ENCODE measurements at places on chromosomes 11 and 22.

DNA sequence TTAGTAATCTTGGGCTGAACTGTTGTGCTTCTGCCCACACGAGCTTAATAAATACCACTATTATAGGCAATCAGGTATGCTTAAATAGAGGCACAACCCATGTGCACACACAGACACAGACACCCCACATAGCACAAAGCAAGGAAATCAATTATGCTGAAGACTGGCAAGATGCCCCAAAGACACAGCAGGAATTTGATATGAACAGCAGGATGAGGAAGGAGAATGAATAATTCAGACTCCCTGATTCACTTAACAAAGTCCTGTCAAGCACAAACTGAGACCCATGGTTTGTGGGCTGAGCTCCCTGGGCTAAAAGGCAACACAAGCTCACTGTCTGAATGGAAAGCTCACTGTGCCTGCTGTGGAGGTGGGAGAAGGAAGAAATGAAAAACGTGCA lies 42.5 kb downstream of the RBFOX2 start:
- no peak for DNase-seq

DNA sequence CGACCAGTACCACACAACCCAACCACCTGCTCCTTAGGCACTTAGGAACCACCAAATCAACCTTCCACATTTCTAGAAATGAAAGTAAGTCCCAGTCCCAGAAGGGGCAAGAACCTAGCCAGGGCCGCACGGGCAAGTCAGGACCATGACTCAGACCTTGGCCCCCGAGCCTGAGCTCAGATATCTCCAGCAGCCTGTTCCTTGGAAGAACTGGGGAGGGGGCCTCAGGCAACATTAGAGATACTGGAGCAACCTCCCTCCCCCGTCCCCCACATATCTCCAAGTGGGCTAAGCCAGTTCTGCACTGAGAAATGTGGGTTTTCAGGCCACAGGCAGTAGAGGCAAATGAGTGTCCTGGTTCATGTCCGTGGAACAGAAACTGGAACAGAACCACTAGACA lies 7.7 kb downstream of the ARAP1 start:
- no peak for DNase-seq

- DNase-seq = no peak
Observed at GRCh38 chr11:130798801-130799200, 117.5 kb downstream of the SNX19 start.

DNA sequence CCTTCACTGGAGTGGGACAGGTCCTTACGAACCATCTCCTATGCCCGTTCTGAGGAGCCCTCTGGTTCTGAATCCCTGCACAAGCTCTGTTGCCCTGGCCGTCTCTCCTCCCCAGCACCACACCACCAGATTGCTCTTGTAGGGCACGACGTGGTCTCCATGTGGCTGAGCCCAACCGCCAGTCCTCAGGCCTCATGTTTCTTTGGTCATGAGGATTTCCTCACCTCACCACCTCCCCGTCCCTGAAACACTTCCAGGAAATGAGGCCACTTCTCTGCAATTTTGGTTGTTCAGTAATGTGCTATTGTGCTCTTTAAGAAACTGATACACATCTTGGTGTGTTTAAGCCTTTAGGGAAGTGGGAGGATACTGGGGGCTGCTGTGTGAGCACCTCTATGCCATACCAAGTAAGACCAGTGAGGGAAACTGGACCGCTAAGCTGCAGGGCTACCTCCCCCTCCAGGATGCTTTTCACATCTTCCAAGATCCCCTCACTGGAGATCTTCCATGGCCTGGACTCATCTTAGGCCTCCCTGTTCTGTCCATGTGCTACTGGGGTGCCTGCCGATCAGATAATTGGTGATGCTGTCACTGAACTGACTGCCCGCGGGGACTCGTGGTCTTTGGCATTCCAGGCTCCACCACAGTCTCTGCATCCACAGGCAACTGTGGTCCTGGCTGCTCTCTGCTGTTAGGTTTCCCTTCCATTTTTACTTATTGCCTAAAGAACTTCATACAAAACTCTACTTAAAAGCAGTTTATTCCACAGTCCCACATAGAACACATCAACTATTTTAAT lies 21.9 kb downstream of the DRICH1 start:
- DNase-seq = no peak

GRCh38 chr11:2091786-2092463 lies 47.3 kb downstream of the IGF2 start:
- DNase-seq = no peak

- no peak for DNase-seq
Observed at GRCh38 chr22:42410708-42411107, 21.5 kb downstream of the NFAM1 start.

GRCh38 chr22:45322873-45323525 lies 13.3 kb downstream of the FAM118A start:
- DNase-seq = no peak

GRCh38 chr11:77037057-77037456 lies 2.9 kb downstream of the B3GNT6 start:
- DNase-seq = no peak

DNA sequence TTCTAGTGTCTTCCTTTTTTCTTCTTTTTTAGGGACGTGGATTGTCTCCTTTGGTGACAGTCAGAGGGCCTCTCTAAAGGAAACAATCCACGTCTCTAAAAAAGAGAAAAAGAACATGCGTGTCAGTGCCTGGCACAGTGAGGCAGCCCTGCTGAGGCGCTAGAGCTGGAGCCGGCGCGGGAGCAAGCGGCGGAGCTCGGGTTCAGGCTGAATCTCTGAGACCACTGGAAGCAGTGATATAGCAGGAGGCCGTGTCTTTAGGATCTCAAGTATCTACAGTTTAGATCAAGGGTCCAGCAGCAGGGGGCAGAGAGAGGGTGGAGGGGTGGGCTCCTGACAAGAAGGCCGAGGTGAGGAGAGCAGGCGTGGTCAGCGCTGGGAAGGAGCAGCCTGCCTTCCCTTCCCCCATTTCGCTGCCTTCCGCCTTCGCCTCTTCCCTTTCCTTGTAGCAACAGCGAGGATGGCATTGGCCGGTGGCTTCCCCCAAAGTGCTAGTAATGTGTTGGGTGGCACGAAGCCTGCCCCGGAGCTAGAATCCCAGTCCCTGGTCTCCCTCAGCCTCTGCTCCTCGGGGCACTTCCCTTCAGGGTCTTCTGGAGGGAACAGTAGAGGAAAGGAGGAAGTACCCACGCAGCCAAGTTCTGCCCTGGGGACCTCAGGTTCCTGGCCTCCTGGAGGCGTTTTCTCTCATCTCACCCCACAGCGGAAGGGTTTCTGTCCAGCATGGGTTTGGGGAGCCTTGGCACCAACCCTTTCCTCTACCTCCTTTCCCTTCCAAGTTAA lies 28.2 kb upstream of the RAB1B start:
- DNase-seq = no peak

DNA sequence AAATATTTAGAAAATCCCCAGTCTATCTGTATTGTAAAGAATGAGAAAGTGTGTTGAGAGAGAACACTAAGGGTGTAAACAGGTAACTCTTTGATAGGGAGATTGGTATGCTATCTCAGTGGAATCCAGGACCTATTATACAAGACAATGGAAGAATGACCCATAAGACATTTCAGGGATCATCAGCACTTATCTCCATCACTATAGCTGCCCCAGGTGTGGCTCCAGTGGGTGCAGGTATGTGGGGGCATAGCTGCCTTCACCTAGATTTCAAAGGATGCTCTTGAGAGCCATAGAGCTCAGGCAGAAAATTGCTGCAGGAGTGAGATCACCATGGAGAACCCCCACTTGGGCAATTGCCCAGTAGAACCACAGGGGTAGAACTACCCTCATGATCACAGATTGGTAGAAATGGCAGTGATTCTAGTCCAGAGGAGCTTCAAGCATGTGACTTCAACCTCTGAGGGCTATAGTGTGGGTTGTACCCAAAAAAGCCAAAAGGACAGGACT lies 252.3 kb upstream of the TBCEL start:
- DNase-seq = no peak

- no peak for DNase-seq
Observed at GRCh38 chr11:77395460-77396173, 78.3 kb downstream of the PAK1 start.

DNA sequence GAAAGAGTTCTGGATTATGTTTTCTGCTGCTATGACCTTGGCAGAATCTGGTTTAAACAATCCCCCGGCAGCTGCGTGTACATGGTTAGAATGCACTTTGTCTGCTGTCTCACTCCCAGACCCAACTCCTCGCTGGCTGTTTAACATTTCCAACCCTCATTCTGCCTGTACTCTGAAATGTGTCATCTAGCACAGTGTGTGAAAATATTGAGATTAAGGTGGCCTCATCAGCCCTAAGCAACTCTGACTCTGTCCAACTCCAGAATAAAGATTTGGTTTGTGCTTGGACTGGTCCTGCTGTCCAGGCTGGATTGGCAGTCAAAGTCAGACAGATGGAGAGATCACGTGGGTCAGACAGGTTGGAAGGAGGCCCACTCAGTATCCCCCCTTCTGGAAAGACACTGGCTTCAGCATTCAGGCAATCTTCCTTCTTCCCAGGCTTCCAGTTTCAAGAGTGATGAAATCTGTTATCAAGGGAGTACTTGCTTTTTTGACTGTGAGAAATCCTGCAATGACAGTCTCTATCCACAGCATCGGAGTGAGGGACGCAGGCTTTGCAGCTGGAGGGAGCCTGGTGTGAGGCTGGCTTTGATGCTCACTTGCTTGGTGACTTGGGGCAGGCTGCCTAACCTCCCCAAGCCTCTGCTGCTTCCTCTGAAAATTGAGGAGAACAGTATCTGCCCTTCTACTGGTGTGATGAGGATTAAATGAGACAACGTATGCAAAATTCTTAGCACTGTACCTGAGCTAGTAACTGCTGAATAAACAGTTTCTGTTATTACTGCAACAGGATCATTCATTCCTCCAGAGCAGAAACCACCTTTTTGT lies 29.8 kb downstream of the ABTB2 start:
- no peak for DNase-seq

DNA sequence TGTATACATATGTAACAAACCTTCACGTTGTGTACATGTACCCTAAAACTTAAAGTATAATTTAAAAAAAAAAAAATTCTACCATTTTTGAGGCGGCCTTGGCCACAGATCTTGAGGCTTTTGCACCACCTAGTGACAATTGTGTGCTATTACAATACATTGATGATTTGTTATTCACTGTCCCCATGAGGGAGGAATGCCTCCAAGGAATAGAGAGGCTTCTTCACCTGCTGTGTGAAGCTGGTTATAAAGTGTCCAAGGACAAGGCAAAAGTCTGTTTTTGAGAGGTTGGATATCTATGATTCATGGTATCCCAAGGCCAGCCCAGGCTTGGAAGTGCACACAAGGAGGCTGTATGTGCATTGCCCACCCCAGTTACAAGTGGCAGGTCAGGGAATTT lies 30.7 kb downstream of the SLC22A25 start:
- peak; percentile 2 for DNase-seq

DNA sequence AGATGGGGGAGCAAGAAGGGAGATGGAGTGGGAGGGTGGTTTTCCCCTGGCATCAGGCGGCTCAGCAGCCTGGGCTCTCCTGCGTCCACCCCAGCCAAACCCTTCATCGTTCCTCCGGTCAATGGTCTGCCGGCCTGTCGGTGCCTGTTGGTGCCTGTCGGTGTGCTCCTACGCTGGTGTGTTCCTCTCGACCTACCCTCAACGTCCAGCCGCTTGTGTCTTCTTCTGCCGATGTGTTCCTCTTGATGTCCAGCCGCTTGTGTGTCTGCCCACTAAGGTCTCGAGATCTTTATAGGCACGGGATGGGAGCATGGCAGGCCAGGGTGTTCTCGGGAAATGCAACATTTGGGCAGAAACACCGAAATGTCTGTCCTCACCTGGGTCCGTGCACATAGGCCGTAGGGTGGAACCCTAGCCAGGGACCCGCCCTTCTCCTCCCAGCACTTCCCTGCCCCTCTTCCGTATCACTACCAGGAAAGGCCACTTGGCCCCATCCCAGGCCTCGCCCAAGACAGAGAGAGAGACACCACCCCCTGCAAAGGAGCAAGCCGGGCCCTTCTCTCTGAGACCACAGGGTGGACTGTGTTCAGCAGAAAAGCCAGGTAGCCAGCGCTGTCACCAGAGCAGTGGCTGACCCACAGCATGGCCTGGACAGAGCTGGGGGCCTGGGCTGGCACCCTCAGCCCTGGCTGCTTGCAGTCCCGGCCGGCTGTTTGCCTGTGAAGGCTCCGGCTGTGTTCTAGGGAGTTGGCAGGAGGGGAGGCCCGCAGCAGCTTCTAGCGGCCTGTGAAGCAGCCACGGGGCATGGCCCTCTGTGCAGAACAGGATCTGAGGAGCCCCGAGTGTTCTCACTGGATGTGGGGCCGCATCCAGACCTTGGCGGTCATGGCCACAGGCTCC lies 61.6 kb upstream of the KCNQ1OT1 start:
- DNase-seq = no peak

GRCh38 chr11:113396690-113397089 lies 9.1 kb downstream of the ANKK1 start:
- DNase-seq = no peak

DNA sequence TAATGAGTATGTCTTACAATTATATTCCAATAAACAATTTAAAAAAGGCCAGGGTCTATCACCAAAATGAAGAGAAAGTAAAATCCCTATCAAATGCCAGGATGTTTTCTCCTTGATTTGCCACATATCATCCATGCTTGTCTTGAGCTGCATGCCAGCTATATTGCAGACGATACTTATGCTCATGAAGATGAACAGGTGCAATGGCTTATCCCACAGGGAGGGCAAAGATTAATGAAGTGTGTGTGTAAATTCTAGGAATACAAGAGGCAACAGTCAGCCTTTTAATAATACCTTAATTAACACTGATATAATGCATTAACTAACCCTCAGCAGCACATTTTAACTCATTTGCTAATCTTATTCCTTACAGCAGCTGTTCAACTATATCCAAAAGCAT lies 850.5 kb downstream of the KCNA4 start:
- DNase-seq = no peak

- no peak for DNase-seq
Observed at GRCh38 chr11:111265421-111265820, 19.9 kb downstream of the POU2AF2 start.

DNA sequence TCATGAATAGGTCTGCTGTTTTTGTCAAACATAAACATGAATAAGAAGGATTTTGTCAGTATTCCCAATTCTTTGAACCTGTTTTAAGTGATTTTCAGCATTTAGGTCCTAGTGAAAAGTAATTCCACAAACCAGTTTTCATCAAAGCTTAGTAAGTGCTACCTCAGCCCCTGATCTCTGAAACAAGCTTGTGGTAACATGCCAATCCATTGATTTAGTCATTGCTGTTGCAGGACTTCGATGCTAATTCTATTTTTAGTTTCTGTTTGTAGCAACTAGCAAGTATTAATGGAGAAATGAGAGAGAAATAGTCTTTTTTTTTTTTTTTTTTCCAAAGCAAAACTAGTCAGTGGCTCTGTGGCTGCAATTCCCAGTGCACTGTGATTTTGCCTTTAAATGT lies 91.4 kb downstream of the JRKL start:
- DNase-seq = no peak

DNA sequence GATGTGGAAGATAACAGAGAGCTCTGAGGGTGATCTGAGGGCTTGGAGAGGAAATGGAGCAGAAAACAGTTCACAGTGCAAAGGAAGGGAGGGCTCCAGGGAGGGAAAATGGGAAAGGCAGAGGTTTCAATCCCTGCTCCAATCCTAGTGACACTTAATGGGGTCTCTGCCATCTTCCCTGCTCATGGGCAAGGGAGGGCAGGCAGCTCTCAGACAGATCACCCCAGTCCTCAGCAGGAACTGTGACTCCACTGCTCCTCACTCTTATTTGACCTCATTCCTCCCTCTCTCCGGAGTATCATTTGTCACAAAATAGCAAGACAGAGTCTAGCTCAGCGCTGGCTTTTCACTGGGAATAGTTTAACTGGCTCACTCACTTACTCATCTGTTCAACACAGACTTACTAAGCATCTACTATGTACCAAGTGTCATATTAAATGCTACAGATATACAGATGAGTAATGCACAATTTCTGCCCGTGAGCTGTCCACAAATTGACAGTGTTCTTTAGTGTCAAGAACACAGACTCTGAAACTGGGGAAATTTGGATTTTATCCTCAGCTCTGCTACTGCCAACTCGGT lies 817.4 kb downstream of the OPCML start:
- DNase-seq = peak; percentile 9
